ENCODE measurements at places on chromosomes 7 and 10.

GRCh38 chr7:4131063-4131462 lies 551.0 kb upstream of the FOXK1 start:
- peak; percentile 77 for DNase-seq

DNA sequence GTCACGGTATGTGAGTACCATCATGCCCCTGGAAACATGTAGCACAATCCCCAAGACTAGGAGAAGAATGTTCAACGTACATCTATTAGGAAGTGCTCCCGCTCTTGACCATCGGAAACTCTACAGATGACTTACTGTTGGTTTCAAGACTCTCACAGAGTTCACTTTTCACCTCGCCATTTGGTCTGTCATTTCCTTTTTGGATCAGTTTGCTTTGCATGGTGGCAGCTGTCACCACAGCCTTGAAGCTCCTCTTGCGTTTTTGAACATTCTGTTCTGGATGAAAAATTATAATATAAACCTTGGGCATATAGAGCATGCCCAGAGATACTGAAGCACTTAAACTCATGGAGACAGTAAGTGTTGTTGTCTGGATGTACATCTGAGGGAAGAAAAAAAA lies 806.8 kb downstream of the GRM8 start:
- DNase-seq = no peak

DNA sequence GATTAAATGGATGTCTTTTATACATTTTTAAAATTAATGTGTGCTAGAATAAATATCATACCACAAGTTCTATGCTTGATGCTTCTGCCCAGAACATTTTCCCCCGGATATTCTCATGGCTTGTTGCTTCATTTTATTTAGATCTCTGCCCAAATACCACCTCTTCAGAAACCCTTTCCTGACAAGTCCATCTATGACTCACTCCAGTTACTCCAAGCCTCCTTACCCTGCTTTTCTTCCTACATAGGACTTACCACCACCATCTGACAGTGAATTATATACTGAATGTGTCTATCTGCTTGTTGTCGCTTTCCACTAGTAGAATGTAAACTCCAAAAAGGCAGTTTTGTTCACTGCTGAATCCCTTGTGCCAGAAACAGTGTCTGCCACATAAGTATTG lies 19.1 kb upstream of the ERVW-1 start:
- DNase-seq = no peak

- DNase-seq = no peak
These were observed 30.7 kb upstream of the HYCC1 start for GRCh38 chr7:23044581-23044980.

DNA sequence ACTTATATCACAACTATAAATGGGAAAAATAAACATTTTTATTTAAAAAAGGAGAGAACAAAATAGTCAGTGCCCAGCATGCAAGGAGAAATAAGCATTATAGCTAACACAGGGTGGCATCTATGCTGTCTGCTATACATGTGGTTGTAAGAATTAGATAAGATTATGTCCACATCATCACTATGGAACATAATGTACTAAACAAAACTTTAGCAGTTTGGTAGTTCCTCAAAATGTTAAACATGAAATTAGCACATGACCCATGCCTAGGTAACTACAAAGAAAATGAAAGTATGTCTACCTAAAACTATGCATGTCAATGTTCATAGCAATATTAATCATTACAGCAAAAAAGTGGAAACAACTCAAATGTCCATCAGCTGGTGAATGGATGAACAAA lies 28.7 kb upstream of the RUFY2 start:
- no peak for DNase-seq

DNA sequence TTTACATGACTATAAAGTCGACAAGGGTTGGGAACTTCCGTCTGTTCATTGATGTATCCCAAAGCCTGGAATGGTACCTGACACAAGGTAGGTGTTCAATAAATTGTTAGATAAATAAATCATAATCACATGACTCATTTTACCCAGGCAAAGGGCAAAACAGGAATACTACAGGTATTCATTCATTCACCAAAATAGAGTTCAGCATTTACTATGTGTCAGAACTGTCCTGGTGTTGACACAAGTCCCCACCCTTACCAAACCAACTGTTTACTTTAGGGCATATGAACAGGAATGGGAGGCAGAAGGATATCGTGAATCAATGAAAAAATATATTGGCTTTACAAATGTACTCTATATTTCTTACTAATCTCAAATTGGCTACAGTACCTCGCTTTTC lies 666 bp upstream of the YAE1 start:
- DNase-seq = no peak

GRCh38 chr7:43725251-43725650 lies 4.1 kb downstream of the COA1 start:
- no peak for DNase-seq

DNA sequence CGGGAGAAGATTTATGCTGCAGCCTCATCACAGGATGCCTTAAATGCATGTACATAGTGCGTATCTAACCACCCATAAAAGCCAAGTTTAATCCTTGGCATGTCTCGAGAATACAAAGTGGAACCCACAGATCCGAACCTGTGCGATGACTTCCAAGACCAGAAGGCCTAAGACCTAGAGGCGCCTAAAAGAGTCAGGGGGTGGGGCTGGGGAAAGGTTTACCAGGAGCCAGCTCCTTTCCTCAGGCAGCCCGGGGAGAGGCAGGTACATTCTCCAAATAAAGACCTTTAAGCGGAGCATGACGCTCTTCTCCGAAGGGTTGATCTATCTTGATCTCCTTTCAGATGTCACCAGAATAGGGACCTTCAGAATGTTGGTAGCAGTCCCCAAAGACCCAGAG lies 9.7 kb downstream of the SP8 start:
- no peak for DNase-seq

DNA sequence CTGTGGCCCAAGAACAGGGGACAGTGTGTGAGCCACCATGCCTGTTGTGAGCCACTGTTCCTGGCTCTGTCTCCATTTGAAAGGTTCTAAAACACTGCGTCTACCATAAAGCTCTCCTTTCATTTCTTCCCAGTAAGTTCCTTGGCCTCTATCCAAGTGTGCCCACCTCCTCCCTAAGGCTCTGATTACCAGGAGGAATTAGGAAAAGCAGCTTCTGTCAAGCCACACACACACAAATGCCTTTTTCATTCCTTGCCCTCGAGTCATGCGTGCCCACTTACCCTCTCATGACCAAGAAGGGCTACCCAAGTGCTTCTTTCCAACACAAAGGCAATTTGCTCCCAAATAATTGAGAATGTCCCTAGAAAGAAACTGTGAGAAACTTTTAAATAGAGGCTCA lies 70.8 kb upstream of the PARD3 start:
- DNase-seq = no peak

DNA sequence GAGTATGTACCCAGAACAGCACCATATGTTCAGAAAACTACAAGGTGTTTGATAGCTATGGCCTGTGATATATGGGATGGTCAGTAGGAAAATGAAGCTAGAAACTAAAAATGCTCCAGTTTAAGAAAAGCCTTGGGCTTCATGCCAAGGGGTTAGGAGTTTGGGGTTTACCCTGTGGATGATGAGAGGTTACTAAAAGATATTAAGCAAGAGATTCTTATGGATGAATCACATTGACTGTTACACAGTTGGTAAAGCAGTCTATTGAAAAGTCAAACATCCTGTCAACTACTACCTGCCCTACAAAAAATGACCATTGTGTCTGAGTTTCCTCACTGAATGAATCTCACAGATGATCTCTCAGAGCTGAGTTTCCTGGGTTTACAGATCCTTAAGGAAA lies 166.2 kb upstream of the INHBA start:
- DNase-seq = no peak

DNA sequence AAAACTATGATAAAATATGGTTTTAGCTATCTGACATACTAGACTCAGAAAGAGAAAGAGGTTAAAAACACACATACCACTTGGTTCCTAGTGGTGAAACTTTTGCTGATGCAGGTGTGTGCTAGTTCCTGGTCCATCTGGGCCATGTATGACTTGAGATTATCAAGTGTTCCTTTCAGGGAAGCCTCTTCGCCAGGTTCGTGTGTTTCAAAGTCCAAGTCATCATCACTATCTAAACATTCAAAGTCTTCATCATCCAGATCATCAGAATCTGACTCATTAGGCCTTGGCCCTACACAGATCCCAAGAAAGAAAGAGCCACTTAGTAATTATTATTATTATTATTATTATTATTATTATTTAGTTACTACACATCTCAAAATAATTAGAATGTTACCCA lies 26.4 kb downstream of the NUDT13 start:
- DNase-seq = no peak

- DNase-seq = peak; percentile 15
These were observed 44.1 kb upstream of the CDK6 start for GRCh38 chr7:92880212-92881090.

GRCh38 chr7:150962290-150962552 lies 15.9 kb downstream of the KCNH2 start:
- no peak for DNase-seq

- DNase-seq = no peak
These were observed 37.3 kb downstream of the DOCK4 start for GRCh38 chr7:112168915-112169314.

DNA sequence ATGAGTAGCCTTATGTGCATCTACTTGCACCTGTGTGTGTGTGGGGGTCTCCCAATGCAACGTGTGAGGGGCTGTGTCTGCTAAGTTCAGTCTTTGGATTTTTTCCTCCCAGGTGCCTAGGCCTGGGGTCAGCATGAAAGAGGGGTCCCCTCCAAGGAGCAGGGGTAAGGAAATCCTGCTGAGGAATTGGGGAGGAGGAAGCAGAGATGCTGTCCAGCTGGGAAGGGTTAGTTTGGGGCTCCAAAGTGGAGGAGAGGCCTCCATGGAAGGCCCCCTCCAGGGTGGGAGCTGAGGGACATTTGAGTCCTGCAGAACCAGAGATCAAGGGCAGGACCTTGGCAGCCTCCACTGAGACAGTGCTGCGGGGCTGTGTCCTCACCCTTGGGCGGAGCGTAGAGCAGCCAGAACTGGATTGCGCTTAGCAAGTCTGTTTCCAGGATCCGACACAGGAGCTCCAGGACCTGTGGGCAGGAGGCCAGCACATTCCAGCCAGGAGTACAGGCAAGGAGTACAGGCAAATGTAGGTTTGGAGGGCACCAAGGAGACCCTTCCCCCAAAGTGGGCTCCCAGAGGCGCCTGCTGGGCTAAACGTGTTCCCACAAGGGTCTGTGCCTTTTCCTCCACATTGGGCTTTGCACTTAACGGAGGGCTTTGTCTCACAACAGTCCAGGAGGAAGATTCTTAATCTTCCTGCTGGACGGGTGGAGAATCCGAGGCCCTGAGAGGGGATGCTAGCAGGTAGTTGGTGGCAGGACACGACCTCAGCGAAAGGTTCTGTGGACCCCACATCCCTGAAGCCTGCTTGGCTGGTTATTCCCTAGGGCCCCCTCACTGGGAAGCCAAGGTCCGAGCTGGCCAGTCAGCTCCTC lies 10.1 kb downstream of the TBATA start:
- no peak for DNase-seq

DNA sequence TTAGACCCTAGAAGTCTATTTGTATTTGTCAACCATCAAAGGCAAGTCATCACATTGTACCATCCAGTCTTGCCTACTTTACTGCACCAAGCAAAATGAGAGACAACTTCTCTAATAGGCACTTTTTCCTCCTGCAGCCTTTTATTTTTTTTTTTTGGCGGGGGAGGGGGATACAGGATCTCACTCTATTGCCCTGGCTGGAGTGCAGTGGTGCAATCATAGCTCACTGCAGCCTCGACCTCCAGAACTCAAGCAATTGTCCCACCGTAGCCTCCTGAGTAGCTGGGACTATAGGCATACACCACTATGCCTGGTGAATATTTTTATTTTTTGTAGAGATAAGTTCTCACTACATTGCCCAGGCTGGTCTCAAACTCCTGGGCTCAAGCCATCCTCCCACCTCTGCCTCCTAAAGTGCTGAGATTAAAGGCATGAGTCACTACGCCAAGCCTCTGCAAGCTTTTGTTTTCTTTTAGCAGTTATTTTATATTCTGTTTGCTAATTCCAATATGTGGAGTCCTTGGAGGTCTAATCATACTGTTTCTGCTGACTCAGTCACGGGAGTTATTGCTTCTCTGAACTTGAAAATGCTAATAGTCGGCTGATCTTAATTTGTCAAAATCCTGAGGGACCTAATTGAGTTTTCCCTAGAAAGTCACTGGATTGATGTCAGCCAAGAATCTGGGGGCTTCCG lies 14.2 kb downstream of the KPNA7 start:
- DNase-seq = no peak

DNA sequence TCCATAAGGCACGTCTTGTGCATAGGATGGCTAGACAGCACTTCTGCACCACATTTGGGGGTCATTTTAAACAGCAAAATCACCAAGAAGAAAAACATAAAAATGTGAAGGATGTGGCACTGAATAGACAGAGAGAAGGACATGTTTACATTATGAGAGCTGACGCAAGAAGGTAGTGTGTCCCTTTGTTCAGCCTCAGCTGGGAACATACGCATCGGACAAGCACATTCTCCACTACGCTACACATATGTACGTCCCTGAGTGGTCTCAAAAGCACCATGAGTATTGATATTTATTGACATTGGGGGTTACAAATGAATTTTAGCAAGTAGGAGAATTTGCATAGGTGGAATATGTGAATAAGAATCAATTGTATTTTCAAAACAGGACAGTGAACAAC lies 20.2 kb downstream of the DDC start:
- no peak for DNase-seq

DNA sequence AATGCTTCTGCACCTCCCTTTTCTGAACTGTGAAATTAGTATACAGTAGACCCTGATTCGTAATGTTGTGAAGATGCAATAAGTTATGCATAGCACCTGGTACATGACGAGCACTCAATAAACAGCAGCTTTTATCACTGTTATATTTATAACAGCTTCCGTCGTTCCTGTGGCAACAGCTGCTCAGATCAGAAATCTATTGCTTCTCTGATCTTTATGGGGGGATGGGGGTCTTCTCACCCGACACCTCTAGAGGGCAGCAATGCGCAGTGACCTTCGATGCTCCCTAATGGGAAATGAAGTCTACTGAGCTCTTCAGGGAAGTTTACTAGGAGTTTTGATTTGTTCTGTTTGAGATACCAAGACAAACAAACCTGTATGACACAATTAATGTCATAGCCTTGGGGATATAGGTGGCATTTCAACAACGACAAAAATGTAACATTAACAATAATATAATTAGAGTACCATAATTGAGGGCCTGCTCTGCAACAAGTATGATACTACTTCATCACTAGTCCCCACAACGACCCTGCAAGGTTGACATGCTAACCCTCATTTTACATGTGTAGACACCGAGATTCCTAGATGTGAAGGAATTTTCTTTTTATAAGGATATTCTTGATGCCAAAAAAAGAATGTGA lies 289.6 kb downstream of the SFMBT2 start:
- peak; percentile 39 for DNase-seq

GRCh38 chr7:137975221-137975620 lies 26.7 kb downstream of the CREB3L2 start:
- no peak for DNase-seq

GRCh38 chr10:63052083-63052482 lies 81.0 kb upstream of the NRBF2 start:
- no peak for DNase-seq

- DNase-seq = no peak
These were observed 182.7 kb downstream of the ELFN1 start for GRCh38 chr7:1852517-1853430.

GRCh38 chr10:71817831-71818655 lies 33.0 kb downstream of the PSAP start:
- no peak for DNase-seq

Measured in NT2/D1 (cell line).